Activated CD4-positive, alpha-beta T cell treated with anti-CD3 and anti-CD28 coated beads for 4 hours (primary cell): ENCODE measurements at places on chromosomes 5 and 9.

- no peak for DNase-seq
These were observed 272.2 kb downstream of the PRELID2 start for GRCh38 chr5:145562931-145563330.

DNA sequence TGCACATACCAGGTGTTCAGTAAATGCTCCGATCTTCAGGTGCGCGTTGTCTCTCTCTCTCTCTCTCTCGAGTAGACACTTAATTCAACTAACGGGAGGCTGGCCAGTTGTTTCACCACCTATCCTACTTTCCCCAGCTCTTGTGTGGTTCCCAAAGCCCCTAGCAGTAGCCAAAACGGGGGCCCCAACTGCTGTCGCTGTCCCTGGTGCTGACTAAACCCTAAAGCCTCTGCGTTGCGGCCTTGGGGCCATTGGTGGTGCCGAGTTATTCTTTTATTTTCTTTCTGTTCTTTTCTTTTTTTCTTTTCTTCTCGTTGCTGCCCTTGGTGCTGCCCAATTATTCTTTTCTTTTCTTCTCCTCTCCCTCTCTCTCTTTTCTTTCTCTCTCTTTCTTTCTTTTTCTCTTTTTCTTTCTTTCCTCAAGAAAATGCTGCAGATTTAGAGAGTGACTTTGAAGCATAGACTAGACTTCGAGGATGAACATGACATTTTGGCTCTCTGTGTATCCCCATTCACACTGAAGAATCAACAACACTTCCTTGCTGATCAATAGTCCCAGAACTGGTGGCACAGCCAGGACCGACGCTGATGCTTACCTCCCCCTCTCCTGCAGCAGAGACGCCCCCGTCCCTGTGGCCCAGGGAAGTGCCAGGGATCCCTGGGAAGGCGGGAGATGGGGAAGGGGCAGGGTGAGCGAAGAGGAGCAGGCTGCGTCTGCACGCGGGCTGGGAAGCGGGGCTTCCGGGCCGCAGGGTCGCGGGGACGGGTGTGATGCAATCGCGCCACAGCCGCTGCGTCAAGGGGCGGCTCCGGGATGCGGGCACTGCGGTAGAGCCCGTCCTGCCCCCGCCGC lies at the start of gene FBLL1:
Gene FBLL1, plus strand, starts transcription at position 785 of the 853 bp plus-strand sequence. CDS start 200 bp downstream, outside the sequence.
- no peak for DNase-seq

- no peak for DNase-seq
These were observed 170.5 kb downstream of the COL23A1 start for GRCh38 chr5:178419651-178420050.

GRCh38 chr5:124419531-124419930 lies 326.9 kb downstream of the ZNF608 start:
- DNase-seq = no peak

GRCh38 chr5:88487066-88487465 lies 218.4 kb upstream of the TMEM161B start:
- DNase-seq = no peak

DNA sequence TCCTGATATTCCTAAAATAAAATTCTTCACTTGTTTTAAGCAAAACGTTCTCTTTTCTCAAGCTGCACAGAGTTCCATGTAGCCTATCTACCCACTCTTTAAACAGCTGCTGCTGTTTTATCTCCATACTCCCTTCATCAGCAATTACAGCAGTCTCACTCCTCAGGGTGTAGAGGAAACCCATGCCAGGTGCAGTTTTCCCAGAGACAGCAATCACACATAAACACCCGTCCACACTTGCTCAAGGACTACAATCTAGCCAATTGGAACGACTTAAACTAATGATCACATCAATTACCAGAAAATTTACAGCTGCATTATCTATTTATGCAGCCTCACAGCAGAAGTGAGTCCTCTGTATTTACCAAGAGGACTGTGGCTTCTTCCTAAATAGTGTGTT lies 141.7 kb downstream of the HTR1A start:
- DNase-seq = no peak

DNA sequence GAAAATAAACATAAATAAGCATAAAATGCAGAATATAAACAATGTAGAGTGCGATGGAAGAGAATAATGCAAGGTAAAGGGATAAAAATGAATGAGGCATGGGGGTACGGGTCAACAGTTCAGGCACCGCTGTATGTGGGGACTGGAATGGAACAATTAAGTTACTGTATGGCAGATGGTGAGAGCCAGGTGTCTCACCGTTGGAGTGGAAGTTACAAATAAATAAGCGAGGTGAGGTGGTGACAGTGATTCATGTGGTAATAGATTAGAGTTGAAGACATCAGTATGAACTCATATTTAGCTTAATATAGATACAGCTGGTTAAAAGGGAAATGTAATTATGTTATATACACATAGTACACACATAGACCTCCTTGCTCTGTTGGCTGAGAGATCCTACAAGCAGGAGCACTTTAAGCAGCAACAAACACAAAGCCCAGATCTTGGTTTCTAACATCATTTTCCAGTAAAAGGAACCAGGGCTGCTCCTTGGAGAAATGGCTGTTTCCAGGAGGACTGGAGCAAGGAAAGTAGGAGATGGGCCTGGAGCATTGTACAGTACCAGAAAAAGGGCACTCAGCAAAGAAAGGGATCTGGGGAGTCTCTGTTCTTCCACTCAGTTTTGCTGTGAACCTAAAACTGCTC lies 2.4 kb upstream of the OMD start:
- DNase-seq = no peak

- DNase-seq = no peak
These were observed 48.4 kb upstream of the ISOC1 start for GRCh38 chr5:129046151-129046550.

GRCh38 chr5:144548936-144549335 lies 378.3 kb downstream of the KCTD16 start:
- no peak for DNase-seq

DNA sequence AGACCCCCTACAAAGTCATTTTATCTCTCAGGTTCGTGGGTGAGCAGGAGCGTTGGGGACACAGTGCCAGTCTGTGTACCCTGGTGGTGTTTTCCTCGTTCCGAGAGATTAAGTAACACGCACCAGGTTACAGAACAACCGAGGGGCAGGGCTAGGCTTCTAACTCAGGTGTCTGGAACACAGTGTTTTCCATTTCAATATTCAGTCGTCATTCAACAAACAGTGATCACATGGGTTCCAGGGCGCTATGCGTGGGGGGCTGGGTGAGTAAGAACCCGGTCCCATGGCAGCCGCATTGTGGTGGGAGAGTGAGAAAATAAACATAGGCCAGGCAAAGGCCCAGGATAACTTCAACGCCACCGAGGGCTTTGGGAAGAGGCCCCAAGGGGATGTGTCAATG lies 55.9 kb upstream of the RNU6ATAC start:
- DNase-seq = no peak

GRCh38 chr5:132023258-132024116 lies 12.0 kb upstream of the ACSL6 start:
- DNase-seq = no peak
